ENCODE measurements at places on chromosomes 6 and 20.

DNA sequence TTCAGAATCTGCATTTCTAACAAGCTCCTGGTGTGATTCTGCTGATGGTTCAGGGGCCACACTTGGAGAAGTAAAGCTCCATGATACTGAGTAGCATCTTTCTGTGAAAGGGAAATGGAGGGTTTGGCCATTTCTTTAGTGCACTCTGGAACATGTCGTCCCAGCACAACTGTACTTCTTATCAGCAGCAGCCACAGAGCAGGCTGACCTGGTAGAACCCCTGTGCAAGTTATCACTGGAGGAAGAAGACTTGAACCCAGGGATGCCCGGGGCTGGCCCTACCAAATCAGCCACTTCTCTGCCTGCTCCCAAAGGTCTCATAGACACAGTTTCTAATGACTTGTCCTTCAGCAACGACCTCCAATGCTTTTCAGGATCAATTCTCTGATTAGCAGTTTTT, 354.7 kb upstream of the PLCB4 start:
- DNase-seq = no peak

GRCh38 chr6:113276601-113277000, 580.5 kb upstream of the MARCKS start:
- no peak for DNase-seq

DNA sequence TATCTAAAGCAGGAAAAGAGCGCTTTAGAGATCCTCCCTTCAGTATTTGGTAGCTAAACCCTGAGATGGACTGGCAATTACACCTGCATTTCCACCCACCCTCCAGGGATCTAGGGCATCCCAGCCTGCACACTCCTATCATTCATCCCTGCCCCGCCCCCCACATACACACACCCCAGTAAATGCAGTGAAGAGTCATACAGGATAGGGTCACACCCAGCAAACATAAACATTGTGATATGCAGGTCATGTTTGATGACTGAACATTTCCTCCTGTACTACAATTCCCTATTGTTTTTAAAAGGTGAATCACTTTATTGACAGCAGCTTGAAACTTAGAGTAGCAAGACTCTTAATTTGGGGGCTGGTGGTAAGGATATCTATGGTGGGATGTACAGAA, 112.9 kb downstream of the FOXO3 start:
- DNase-seq = no peak

GRCh38 chr20:17634661-17635331, 47.2 kb downstream of the RRBP1 start:
- no peak for DNase-seq

- DNase-seq = peak; percentile 8
Measured at GRCh38 chr6:42136508-42137193, 5.8 kb downstream of the C6orf132 start.

DNA sequence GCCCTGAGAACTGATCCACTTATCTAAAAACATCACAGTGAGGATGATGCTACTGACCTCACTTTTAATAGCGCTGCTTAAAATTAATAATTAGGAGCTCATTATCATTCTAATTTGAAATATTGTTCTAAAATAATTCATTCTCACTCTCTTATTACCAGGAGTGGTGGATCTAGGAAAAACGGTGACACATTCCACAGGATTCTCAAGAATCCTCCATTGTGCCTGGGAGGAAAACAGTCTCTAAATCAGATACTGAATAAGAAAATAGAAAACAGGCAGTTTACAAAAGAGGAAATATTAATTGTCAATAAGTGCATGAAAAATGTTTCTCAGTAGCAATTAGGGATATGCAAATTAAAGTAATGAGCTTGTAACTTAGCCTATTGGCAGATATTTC, 187.4 kb downstream of the TENT5A start:
- no peak for DNase-seq

- DNase-seq = peak; percentile 76
Measured at GRCh38 chr6:30541515-30542403, 14.5 kb downstream of the GNL1 start.

DNA sequence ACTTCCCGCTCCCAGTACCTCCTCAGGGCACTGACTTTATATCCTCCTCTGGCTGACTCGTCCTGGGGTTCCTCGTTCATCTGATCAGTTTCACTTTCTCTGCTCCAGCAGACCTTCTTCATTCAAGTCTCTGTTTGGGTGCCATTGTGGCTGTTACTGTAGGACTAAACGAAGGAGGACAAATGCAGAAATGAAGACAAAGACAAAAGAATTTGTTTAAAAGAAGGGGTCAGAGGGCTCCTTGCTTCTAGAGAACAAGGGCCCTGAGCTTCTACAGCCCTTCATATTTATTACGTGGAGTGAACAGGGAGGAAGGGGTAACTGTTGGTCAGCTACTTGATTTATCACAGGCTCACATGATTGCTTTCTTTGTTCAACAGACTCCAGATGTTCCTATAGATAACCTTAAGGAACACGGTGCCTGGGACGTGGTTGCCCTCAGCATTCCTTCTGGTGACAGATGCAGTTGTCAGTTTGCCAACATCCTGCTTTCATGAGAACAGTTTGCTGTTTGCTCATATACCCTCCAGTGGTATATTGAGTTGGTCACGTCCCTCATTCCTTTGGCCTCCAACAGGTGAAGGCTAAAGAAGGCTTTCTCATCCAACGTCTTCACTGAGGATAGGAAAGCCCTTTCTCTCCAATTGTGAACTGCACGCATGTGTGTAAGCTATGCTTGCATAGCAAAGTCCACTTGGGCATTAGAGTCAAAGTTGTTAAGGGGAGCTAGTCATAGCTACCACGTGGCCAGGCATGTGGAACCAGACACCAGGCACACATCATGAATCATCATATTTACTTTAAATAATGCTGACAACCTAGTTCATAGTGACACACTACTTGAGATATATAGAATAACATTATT, 69.1 kb upstream of the BTN3A2 start:
- no peak for DNase-seq

DNA sequence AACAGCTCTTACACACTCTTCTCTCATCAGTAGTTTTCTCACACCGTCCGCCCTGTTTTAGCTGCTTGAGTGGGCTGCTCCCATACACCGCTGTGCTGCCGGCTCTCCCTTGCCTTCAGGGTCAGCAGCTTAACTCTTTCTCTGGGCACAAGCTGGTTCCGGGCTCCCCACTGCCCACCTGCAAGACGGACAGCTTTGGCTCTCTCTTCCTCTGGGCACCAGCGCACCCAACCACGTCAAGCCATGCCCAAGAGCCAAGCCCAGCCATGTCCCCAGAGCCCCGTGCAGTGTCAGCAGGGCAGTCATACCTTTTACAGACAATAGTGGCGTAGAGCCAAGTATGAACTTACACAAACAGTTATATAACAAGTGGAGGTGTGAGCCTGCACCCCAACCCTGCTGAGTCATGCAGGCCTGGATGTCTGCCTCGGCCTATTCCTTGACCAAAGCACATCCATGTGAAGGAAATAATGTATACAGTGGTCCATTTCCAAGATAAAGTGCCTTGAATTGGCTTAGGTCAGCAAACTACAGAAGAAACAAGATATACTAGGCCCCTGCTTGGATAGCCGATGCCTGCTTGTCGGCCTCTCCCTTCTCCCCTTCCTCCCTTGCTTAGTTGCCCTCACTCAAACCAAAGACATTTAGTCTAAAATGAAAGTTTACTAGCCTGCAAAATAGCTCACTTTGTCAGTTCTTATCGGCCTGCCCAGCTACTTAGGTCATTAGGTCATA, 89.3 kb downstream of the JPH2 start:
- no peak for DNase-seq

- no peak for DNase-seq
Measured at GRCh38 chr6:75481936-75482593, 11.5 kb downstream of the FILIP1 start.

- DNase-seq = no peak
Measured at GRCh38 chr6:53926505-53926904, 131.7 kb downstream of the LRRC1 start.

GRCh38 chr6:169035385-169036240, 218.0 kb downstream of the THBS2 start:
- no peak for DNase-seq

DNA sequence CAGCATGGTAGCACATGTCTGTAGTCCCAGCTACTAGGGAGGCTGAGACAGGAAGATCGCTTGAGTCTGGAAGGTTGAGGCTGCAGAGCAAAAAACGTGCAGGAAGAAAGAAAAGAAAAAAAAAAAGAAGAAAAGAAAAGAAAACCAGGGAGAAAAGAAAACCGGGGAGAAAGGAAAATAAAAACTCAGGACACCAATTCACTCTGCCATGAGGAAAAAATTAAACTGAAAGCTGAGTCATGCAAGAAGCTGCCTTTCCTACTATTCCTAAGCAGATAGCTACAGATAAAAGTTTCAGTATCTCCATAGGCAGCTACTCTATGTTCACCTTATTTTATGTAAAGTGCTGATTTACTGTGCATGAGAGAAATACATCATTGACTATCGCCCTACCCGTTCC, 10.5 kb downstream of the PTGIS start:
- no peak for DNase-seq

GRCh38 chr6:34517966-34518365, 38.2 kb downstream of the SPDEF start:
- DNase-seq = no peak

DNA sequence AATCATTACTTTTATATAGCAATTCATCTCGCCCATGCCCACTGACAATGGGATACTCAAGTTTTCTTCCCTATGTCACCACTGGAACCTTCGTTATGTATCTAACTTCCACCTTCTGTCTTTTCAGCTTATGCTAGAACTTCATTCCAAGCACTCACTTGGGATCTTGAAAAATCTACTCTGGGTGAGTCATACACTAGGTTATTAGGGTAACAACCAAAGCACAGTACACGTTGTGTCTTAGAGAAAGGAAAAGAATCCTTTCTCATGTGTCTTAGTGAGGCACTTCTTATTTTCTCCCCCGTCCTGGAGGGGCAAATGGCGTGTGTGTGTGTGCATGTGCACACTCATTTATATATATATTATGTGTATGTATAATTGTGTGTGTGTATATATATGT, 18.3 kb upstream of the FAM162B start:
- no peak for DNase-seq

- DNase-seq = no peak
Measured at GRCh38 chr20:708956-709355, 33.4 kb upstream of the SCRT2 start.

DNA sequence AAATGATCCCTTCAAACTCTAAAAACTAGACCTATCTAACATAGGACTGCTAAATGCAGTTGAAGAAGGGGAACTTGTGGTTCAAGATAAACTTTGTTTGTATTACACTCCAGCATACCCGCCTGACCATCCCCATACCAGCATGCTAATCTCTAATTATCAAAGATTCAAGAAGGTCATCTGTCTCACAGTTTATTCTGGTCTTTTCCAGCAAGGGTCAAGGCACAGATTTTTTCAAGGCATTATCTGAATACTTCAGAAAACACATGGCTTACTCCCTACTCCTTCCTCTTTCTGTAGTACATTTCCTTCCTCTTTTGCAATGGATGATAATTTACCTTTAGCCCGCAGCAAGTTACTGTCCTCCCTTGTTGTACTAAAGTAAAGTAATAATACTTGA, 174.1 kb downstream of the PKHD1 start:
- DNase-seq = no peak

- DNase-seq = no peak
Measured at GRCh38 chr20:62080249-62080990, 14.7 kb upstream of the TAF4 start.

GRCh38 chr20:35595456-35595855, 20.2 kb upstream of the SPAG4 start:
- DNase-seq = no peak

DNA sequence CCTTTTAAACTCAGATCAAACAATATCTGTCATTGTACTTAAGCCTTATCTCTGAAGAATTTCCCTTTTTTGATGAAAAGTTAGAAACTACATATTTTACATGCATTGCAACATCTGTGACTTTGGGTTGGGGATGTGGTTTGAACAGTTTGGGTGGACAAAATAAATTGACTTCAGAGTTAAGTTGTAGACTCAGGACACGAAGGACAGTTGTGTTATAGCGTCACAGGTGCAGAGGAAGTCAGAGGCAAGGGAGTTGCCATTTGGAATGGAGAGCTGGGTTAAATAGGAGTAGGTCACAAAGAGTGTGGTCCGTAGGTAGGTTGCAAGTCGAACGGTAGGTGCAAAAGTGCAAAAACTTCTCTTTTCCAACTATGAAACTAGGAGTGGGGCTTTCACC, 46.0 kb downstream of the ZFAND3 start:
- DNase-seq = no peak

GRCh38 chr20:63968928-63969760, 586 bp downstream of the ZNF512B start:
- no peak for DNase-seq

DNA sequence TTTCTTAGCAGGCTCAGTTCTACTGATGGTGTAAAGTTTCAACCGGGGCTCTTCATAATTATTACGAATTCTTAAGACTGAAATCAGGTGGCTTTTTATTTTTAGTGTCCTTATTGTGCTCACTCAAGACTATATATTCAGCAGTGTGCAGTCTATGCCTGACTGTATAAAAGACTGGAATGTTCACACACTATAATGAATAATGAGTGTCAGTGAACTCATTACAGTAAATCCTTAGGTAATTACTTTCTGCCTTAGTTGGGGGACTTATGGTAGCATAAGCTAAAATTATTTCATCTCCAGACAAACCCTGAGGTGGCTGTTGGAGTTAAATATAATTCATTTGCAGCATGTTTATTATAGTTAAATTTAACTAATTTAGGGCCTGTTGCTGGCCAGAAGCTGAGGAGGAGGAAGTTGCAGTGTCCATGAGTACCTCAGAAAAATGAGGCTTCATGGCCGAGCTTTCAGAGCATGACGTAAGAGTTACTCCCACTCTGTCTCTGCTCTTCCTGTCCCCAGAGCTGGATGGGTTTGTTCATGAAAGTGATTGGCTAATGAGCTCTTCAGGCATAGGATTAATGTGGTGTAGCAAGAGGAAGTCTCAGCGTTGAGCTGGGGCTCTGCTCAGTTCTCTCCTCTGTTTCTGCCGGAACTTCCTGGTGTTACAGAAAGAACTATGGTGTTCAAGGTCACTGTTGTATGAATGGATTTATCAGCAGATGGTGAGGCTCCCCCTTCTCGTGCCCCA, 335.7 kb downstream of the NRN1 start:
- DNase-seq = peak; percentile 96

DNA sequence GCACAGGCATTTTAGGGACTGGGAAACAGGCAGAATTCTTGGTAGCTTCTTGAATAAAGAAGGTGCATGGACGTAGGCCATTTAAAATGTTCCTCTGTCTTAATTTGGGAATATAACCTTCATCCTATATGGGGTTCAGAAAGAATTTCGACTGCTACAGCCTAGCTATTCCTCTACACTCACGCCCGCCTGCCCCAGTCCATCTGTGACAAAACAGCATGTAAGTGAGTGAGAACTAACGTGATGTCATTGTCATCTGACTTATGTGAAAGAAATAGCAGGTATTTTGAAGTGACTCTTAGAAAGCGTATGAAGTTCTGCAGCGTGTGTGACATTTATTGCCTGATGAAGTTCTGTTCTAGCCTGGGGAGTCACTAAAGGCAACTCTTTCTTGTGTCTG, 52.2 kb upstream of the SLC22A1 start:
- no peak for DNase-seq

DNA sequence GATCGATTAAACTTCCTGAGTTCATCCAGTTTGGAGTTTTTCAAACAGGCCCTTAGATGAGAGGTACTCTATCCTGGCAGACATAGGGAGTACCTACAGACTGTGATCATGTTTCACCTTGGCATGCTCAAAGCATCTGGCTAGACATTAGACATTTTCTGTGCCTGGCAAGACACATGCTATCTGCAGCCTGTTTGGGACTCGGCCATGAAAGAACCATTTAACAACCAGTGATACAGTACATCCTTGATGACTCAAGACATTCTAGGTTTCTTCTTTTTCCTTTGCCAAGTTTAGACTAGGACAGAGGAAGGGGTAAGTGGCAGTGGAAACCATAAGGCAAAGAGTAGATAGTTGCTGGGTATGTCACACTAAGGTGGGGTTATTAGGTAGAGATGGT, 15.4 kb upstream of the PAQR8 start:
- no peak for DNase-seq
